Dermis microvascular lymphatic vessel endothelial cell (primary cell): ENCODE measurements at places on chromosomes 13 and 19.

- no peak for DNase-seq
Measured at GRCh38 chr19:12665281-12665573, 1.3 kb downstream of the MAN2B1 start.

DNA sequence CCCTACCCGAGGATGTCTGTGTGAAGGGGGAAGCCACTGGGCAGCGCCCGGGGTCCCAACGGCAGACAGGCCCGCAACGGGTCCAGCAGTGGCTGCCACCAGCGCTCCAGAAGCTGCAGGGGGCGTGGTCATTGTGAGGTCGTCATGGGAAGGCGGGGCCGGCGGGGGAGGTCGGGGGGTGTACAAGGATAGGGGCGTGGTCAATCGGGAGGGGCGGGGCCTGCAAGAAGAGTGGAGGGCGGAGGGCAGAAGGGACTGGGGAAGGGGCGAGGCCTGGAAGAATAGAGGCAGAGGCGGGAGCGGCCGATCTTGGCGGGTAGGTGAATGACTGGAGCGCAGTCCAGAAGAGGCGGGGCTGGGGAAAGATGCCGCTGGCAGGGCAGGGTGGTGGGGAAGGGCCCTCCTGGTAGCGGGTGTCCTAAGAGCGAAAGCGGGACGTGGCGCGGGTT lies 4.4 kb downstream of the FUZ start:
- peak; percentile 62 for DNase-seq

- DNase-seq = peak; percentile 44
Measured at GRCh38 chr19:33778089-33778791, 18.4 kb upstream of the KCTD15 start.

DNA sequence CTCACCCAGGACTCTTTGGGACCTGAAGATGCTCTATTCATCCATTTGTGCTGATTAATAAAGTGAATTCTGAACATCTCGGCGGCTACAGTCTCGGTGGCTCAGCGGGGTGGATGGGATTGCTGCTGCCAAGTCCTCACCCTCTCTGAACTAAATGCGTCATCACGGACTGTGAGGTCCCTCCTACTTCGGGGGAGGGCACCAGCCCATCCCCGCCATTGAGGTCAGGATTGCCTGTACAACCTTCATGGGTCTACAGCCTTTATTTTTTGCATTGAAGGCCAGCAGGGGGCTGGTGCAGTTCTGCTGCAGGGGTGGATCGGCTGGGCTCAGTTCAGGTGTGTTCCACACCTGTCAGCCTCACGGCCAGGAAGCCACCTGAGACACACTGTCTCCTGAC lies 181.8 kb downstream of the COL4A1 start:
- no peak for DNase-seq

GRCh38 chr13:99280166-99280565 lies 22.0 kb upstream of the GPR18 start:
- no peak for DNase-seq

DNA sequence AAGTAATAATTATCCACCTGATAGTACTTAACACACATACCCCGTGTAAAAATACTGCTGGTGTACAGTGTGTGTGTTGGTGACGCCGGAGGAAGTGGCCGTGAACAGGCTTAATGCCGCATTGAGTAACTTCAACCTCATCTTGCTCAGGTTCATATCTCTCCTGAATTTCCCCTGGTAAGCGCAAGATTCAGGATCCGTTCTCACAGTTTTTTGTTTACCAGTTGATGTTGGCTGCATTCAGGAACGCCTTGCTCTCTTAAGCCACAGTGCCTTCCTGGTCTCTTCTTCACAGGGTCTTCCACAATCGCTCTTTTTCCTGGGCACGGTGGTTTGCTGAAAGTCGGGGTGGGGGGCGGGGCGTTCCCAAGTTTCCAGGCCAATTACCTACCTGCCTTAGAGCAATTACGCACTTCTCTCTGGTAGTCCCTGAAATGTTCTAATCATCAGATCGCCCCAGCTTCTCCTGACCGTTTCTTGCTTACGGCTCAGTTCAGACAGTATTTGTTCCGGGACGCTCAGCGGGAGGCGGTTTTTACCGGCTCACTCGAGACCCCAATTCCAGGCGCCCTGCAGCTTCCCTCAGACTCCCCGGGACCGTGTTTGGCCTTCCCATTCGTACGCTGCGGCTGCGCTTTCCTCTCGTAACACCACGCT lies 706 bp upstream of the DNAJC3 start:
- DNase-seq = no peak
